Osteocyte (in vitro differentiated cells): ENCODE measurements at places on chromosomes 7 and 10.

DNA sequence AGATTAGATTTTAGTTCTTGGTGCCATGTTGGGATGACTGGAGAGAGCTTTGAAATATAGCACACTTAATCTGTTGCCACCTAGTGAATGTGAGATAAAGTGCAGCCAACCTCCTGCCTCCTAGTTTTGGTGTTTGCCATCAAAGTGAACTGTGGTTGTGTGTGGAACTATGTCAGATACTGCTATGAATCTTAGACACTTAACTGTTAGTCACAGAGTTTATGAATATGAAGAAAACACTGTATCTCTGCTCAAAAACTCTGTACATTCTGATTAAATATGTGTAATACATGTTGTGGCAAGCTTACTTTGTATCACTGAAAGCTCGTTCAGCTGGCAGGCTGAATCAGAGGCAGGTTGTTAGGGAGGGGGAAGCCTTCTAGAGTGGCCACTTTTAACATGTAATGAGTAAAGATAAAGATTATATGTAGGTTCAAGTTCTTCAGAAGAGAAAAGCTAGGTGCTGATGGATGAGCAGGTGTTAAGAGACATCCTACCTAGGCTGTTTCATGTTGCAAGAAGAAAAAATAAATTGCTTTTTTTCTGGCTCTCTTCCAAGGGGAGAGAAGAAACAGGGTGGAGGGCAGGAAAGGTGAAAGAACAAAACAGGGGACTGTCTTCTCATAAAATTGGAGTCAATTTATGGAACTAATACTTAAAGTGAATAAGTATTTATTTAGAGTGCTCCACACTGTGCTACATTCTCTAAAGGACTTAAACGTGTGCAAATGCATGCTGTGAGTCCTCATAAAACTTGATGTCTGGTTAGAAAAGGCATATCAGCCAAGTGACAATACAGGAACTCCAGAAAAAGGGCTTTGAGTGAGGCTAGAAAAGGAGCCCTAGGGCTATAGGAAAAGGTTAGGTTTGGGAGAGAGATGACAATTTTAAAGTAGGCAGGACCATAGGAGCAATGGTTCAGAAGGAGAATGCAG lies 14.1 kb upstream of the LAMB1 start:
- H3K27me3 ChIP-seq: no peaks in the 10 kb centered on the region
- H3K36me3 ChIP-seq: no peaks in the 10 kb centered on the region
- H3K27ac ChIP-seq: peak overlapping the region; percentile 86
- DNase-seq: no peak

GRCh38 chr7:50658696-50659095 lies 93.5 kb upstream of the DDC start:
- no peak overlapping the region for H3K27ac ChIP-seq
- peaks cover 16% of the 10 kb centered on the region for H3K4me1 ChIP-seq
- no peak for DNase-seq
- no peaks in the 10 kb centered on the region for H3K27me3 ChIP-seq

DNA sequence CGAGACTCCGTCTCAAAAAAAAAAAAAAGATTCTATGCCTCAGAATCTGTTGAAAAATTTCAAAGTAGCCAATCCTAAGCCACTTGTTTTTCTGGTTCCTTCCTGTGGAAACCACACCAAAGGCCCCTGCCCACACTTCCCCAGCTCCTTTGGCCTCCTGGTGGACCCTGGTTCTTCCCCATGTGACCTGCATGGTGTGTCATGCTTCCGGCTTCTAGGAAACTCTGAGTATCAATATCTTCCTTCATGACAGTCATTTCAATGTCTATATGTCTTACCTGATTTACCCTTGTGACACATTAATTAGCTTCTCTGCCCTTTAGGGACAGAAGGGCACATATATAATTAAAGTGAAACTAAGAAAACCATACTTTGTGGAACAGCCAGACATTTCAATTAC lies 80.4 kb upstream of the GRB10 start:
- peaks cover under 1% of the 10 kb centered on the region for H3K4me1 ChIP-seq
- no peaks in the 10 kb centered on the region for H3K36me3 ChIP-seq
- no peak overlapping the region for H3K4me3 ChIP-seq
- H3K27me3 ChIP-seq: no peaks in the 10 kb centered on the region

DNA sequence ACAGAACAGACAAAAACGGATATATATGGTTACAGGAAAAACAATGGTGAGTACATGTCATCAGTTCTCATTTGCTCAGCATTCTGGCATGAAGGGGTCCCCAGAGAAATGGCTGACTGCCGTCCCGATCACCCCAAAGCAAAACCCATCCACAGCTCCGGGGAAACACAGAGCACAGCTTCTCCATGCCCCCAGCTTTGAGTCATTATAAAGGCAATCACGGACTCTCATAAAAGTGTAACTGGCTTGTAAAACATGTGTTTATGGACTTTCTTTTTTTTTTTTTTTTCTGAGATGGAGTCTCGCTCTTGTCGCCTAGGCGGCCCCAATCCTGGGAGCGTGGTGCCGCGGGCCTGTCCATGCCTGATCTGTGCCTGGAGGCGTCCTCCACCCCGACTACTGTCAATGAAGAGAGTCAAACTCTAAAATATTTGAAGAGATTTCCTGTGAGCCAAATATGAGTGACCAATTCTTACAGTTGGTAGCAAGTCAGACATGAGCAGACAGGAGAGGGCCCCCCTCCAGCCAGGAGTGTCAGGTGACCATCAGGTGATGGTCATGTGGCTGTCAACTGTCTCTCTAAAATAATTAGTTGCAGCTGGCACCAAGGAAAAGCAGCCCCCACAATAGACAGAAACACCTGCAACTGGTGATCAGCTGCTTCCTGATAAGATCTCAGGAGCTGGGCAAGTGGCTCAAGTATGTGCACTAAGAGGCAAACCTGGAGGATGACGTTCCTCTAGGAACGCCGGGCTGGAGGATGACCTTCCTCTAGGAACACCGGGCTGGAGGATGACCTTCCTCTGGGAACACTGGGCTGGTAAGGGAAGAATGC lies 21.7 kb upstream of the NOM1 start:
- DNase-seq: no peak
- H3K4me1 ChIP-seq: no peaks in the 10 kb centered on the region
- H3K27me3 ChIP-seq: peaks cover 28% of the 10 kb centered on the region

- no peak overlapping the region for H3K27ac ChIP-seq
- no peak for DNase-seq
- peaks cover 3% of the 10 kb centered on the region for H3K4me1 ChIP-seq
- H3K4me3 ChIP-seq: no peak overlapping the region
- no peaks in the 10 kb centered on the region for H3K27me3 ChIP-seq
Measured at GRCh38 chr10:24430591-24430990, 221.7 kb downstream of the KIAA1217 start.

- H3K4me1 ChIP-seq: peaks cover 26% of the 10 kb centered on the region
- DNase-seq: no peak
- peak overlapping the region; percentile 11 for H3K27ac ChIP-seq
- no peaks in the 10 kb centered on the region for H3K36me3 ChIP-seq
Measured at GRCh38 chr7:128215281-128215680, 25.8 kb upstream of the LEP start.

DNA sequence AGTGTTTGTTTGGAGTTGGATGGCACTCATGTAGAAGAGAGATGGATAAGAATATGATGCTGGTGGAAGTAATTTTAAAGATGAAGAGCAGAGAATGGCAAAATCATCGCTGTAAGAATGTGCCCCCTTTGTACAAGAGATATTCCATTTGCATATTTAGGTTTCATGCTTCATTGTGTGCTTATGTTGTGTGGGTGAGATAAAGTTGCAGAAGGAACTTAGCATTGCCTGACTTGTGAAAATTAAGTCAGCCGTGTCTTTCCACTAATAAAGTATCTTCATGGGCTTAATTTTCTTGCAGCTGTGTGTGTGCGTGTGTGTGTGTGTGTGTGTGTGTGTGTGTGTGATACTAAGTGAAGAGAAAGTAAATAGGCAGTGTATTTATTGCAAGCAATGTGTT lies 381.9 kb downstream of the OTUD1 start:
- no peaks in the 10 kb centered on the region for H3K4me1 ChIP-seq
- no peak overlapping the region for H3K27ac ChIP-seq
- H3K27me3 ChIP-seq: no peaks in the 10 kb centered on the region
- H3K4me3 ChIP-seq: no peak overlapping the region
- no peaks in the 10 kb centered on the region for H3K36me3 ChIP-seq

- H3K36me3 ChIP-seq: no peaks in the 10 kb centered on the region
- no peak overlapping the region for H3K4me3 ChIP-seq
- H3K4me1 ChIP-seq: peaks cover 10% of the 10 kb centered on the region
- no peak overlapping the region for H3K27ac ChIP-seq
- H3K27me3 ChIP-seq: no peaks in the 10 kb centered on the region
Measured at GRCh38 chr7:80583901-80584300, 54.5 kb upstream of the CD36 start.

GRCh38 chr10:101273330-101273729 lies 44.1 kb upstream of the LBX1 start:
- H3K27me3 ChIP-seq: peaks cover 48% of the 10 kb centered on the region
- no peak for DNase-seq
- H3K27ac ChIP-seq: no peak overlapping the region
- peaks cover 2% of the 10 kb centered on the region for H3K4me1 ChIP-seq
- H3K36me3 ChIP-seq: no peaks in the 10 kb centered on the region

DNA sequence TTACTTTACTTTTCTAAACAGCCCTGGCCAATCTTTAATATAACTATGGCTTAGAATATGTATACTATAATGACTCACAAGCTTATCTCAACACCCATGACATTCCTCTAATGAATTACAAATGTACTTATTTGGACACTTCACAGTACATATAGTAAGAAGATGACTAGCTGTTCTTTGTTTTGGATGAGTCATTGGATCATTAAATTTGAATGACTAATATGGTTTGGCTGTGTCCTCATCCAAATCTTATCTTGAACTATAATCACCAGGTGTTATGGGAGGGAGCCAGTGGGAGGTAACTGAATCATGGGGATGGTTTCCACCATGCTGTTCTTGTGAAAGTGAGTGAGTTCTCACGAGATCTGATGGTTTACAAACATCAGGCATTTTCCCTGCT lies 807.5 kb upstream of the SORCS1 start:
- no peaks in the 10 kb centered on the region for H3K27me3 ChIP-seq
- H3K4me3 ChIP-seq: no peak overlapping the region
- no peak for DNase-seq
- H3K36me3 ChIP-seq: no peaks in the 10 kb centered on the region
- no peaks in the 10 kb centered on the region for H3K4me1 ChIP-seq
- H3K27ac ChIP-seq: no peak overlapping the region

DNA sequence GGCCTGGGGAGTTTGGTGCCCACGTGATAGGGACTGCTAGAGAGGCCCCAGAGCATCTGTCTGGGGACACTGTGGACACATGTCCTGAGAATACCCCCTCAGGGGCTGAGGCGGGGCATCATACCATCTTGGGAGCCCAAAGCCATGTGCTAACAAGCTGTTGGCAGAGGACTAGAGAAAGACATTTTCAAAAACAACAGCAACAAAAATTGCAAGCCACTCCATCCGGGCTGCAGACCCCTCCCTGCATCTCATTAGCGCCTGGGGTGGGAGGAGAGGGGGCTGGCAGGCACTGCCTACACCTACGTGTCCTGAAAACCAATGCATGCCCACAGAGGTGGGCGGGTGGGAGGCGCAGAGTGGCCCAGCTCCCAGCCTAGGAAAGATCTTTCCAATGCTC lies 507.4 kb upstream of the PODXL start:
- H3K27ac ChIP-seq: no peak overlapping the region
- H3K4me3 ChIP-seq: no peak overlapping the region
- H3K27me3 ChIP-seq: no peaks in the 10 kb centered on the region
- H3K4me1 ChIP-seq: peaks cover 32% of the 10 kb centered on the region
- peak; percentile 79 for DNase-seq

DNA sequence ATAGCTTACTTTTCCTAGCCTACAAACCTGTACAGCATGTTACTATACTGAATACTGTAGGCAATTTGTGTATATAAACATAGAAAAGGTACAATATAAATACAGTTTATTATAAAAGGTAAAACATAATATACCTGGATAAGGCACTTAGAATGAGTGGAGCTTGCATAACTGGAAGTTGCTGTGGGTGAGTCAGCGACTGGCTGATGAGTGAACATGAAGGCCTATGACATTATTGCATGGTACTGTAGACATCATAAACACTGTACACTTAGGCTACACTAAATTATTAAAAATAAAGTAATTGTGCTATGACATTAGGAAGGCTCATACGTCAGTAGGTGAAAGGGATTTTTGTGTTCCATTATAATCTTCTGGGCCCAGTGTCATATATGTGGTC lies 228.8 kb downstream of the HDAC9 start:
- H3K4me1 ChIP-seq: no peaks in the 10 kb centered on the region
- H3K4me3 ChIP-seq: no peak overlapping the region
- H3K27ac ChIP-seq: no peak overlapping the region
- DNase-seq: no peak
- H3K36me3 ChIP-seq: no peaks in the 10 kb centered on the region

GRCh38 chr10:85459906-85460305 lies 906.7 kb downstream of the GRID1 start:
- H3K27ac ChIP-seq: no peak overlapping the region
- H3K27me3 ChIP-seq: no peaks in the 10 kb centered on the region
- no peak for DNase-seq
- no peaks in the 10 kb centered on the region for H3K4me1 ChIP-seq
- H3K4me3 ChIP-seq: no peak overlapping the region

DNA sequence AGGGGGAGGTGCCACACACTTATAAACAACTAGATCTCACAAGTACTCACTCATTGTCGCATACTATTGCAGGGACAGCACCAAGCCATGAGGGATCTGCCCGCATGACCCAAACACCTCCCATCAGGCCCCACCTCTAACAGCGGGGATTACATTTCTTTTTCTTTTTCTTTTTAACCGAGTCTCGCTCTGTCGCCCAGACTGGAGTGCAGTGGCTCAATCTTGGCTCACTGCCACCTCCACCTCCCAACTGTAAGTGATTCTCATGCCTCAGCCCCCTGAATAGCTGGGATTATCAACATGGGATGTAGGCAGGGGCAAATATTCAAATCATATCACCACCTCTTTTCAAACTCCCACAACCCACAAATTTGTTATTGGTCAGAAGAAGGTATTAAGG lies 76.7 kb downstream of the SKAP2 start:
- DNase-seq: no peak
- no peak overlapping the region for H3K4me3 ChIP-seq
- no peaks in the 10 kb centered on the region for H3K4me1 ChIP-seq
- no peaks in the 10 kb centered on the region for H3K36me3 ChIP-seq
- peaks cover 7% of the 10 kb centered on the region for H3K27me3 ChIP-seq
- no peak overlapping the region for H3K27ac ChIP-seq

- H3K36me3 ChIP-seq: no peaks in the 10 kb centered on the region
- DNase-seq: no peak
- H3K27ac ChIP-seq: no peak overlapping the region
- H3K4me3 ChIP-seq: no peak overlapping the region
- H3K27me3 ChIP-seq: no peaks in the 10 kb centered on the region
Measured at GRCh38 chr10:18743926-18744325, 84.7 kb downstream of the ARL5B start.

DNA sequence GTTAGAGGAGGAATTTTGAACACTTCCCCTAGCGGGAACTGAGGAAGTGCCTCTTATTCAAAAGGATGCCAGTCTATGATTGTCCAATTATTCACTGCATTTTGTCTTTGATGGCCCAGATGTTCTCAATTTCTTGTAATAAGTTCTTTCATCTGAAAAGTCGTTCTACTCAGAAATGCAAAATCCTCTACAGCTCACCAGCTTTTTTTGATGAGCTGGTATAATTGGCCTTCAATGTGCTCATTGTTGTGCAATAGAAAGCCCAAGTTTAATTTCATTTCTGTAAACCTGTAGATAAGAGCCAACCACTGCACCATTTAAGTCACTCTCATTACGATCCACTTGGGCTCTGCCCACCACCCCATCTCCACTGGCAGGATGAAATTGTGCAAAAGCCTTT lies 978.7 kb upstream of the AUTS2 start:
- no peak overlapping the region for H3K27ac ChIP-seq
- H3K4me1 ChIP-seq: no peaks in the 10 kb centered on the region
- peaks cover 5% of the 10 kb centered on the region for H3K27me3 ChIP-seq
- H3K36me3 ChIP-seq: peaks cover 2% of the 10 kb centered on the region
- H3K4me3 ChIP-seq: no peak overlapping the region
- no peak for DNase-seq
